Ovary (tissue), 10 donors: ENCODE measurements at places on chromosomes 5 and 9. TPM values are rescaled to one million over a fixed set of nuclear protein-coding genes. Genes with fewer than 3 reads are reported as not detected.

DNA sequence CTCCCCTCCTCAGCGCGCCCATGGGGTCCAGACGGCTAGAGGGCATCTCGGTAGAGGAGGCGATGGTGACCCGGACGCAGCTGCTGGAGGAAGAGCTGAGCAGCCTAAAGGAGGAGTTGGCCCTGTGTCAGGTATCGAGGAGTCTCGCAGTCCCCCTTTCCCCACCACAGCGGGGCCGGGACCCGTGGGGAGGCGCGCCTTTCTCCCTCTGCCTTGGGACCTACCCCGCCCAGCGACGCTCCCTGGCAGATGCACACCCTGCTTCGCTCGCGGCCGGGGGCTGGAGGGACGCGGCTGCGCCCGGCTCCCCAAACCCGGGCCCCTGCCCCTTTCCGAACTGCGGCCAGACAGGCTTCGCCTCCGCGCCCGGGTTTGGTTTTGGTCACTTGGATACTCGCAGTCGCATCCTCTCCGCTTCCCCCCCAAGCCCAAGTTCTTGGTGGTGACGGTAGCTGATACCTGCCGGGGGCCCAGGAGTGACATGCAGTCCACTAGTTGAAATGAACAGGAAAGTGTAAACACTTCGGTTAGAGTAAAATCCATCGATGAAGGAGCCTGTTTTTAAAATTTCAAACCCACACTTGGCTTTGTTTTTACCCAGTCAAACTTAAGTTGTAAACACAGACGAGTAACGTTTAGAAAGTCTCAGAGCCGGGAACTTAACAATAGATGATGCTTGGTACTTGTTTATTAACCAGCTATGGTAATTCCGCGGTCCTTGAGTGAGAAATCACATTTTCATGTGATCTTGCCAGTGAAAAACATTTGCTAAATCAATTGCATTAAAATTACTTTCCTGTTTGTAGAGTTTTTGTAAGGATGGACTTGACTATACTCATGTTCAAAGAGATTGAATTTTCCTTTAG lies 688 bp downstream of the CNTLN start:
- no peak for DNase-seq

The CCL27 gene
- 0.66 TPM for total RNA-seq

The GZMA gene
- total RNA-seq, result not detected

The FUT7 gene
- total RNA-seq, result 0.08 TPM

- DNase-seq, result no peak
Observed at GRCh38 chr5:115304496-115304895, 8.0 kb upstream of the CCDC112 start.

The PCDHB13 gene
- total RNA-seq, result 3.9 TPM

The ENTPD8 gene
- total RNA-seq, result 0.57 TPM

The PPIC gene
- total RNA-seq, result 20.2 TPM

The INSL6 gene
- total RNA-seq, result not detected

DNA sequence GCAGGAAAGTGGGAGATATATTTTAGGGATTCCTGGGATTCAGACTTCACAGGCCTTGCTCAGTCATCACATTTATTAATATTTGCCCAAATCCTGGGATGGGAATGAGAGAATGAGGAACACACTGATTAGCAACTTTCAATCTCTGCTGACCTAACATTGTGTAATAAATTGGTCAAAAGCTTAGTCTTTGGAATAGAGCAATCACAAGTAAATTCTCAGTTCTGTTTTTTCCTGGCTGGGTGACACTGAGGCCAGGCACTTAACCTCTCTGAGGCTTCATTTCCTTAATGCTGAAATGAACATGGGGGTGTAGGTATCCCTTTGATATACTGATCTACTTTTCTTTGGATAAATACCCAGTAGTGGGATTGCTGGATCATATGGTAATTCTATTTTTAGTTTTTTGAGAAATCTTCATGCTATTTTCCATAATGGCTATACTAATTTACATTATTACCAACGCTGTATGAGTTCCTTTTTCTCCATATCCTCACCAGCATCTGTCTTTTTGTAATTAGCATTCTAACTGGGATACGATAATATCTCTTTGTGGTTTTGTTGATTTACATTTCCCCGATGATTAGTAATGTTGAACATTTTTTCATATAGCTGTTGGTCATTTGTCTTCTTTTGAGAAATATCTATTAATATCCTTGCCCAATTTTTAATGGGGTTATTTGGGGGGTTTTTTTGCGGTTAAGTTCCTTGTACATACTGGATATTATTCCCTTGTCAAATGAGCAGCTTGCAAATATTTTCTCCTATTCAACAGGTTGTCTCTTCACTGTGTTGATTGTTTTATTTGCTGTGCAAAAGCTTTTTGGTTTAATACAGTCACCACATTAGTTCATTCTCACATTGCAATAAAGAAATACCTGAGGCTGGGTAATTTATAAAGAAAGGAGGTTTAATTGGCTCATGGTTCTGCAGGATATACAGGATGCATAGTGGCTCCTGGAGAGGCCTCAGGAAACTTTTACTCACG lies 36.8 kb upstream of the NIPBL start:
- no peak for DNase-seq
